ENCODE measurements at places on chromosomes 5 and 9.

DNA sequence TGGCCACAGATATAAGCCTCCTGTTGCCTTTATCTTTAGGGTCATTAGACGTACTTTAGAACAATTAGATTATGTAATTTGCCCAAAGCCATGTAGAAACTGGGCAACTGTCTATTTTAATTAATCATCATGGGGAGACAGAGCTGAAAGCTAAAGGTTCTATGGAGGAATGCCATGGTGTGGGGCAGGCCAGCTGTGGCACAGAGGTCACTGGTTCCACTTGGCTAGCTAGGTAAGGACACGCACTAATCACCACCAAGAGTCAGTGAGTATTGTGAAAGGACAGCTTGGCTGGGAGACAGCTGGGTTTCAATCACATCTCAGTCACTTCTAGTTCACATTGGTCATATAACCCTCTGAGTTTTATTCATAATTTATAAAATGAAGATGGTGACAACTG lies 81.7 kb downstream of the HMHB1 start:
- DNase-seq: no peak

- no peak for DNase-seq
Observed at GRCh38 chr9:84829471-84829870, 159.9 kb downstream of the NTRK2 start.

DNA sequence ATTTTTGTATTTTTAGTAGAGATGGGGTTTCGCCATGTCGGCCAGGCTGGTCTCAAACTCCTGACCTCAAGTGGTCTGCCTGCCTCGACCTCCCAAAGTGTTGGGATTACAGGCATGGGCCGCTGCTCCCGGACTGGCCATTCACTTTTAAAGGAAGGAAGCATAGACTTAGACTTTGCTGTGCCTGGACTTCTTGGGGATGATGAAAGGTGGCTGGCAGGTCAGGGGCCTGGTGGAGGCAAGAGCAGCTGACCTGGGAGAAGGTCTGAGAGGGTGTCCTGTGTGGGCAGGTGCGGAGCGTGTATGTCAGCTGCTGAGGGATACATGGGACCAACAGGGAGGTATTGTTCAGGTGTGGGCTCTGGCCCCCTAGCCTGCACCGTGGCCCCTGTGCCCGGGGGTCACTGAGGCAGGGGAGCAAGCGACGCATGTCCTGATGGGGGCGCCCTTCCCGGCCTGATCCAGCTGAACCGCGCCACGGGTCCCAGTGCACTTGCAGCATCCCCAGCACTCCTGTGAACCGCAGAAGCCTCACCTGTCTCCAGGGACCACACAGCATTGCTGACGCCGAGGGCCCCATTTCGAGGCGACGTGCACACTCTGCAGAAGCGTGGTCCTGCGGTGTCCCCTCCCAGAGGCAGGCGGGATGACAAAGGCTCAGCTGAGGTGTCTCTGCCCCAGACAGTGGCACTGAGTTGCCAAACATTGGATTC lies 23.1 kb downstream of the NDUFS6 start:
- no peak for DNase-seq

DNA sequence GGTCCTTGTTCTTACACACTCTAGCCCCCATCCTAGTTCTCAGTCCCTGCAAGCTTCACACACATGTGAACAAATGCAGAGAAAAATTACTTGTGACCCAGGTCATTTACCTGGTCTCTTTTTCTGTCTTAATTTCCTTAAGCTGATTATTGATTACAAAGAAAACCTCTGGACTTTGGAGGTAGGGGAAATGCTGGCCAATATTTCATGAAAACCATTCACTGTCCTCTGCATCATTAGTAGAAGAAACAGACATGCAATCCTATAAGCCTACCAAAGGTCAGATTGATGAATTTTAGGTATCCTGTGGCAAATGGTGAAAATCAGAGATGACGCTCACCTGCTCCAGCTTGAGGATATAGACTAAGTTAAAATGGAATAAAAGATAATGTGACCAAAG lies 366.8 kb downstream of the ARRDC3 start:
- DNase-seq: no peak

- DNase-seq: no peak
Observed at GRCh38 chr5:139662617-139663016, 14.5 kb downstream of the CXXC5 start.

Data from SIG-M5 (cell line).